Substantia nigra (tissue), 51 donors: ENCODE measurements at places on chromosomes 11 and 22.
A peak's percentile ranks its signal among the peaks of the same experiment; 100 is the strongest.

GRCh38 chr11:19739872-19740271 lies 27.2 kb downstream of the NAV2 start:
- peak; percentile 45 for DNase-seq

- peak; percentile 1 for DNase-seq
These were observed 1.1 kb upstream of the SLC35F2 start for GRCh38 chr11:107859459-107860239.

DNA sequence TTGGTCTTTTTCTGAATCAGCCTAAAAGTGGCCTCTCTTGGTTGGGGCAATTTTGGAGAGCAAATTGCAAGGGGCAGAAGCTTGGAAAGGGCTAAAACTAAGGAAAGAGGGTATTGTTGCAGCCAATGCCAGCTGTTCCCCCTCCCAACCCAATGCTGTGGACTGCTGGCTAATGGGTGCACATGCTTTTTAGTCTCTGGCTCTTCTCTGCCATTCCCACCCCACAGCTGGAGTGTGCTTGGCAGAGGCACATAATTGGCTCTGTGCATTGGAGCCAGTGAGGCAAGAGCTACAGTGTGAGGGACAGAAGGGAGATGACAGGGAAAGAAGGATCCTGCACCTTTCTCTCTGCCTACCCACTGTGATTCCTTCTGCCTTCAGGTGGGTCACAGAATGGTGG lies 140.0 kb downstream of the NECTIN1 start:
- peak; percentile 48 for DNase-seq

DNA sequence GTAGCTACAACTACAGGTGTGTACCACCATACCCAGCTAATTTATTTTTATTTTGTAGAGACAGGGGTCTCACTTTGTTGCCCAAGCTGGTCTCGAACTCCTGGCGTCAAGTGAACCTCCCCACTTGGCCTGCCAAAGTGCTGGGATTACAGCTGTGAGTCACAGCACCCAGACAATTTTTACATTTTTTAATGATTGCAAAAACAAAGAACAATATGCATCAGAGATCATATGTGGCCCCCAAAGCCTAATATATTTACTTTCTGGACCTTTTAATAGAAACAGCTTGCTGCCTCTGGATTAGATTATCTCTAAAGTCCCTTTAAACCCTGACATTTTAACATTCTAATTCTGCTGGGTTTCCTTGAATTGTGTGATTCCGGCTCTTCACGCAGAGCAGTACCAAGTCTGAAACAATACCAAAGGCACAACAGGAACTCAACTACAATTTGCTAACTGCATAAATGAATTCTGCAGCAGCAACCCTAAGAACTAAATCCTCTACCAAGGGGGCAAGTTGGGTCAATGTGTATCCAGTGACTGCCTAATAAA lies 25.0 kb downstream of the RAB30 start:
- DNase-seq: no peak

DNA sequence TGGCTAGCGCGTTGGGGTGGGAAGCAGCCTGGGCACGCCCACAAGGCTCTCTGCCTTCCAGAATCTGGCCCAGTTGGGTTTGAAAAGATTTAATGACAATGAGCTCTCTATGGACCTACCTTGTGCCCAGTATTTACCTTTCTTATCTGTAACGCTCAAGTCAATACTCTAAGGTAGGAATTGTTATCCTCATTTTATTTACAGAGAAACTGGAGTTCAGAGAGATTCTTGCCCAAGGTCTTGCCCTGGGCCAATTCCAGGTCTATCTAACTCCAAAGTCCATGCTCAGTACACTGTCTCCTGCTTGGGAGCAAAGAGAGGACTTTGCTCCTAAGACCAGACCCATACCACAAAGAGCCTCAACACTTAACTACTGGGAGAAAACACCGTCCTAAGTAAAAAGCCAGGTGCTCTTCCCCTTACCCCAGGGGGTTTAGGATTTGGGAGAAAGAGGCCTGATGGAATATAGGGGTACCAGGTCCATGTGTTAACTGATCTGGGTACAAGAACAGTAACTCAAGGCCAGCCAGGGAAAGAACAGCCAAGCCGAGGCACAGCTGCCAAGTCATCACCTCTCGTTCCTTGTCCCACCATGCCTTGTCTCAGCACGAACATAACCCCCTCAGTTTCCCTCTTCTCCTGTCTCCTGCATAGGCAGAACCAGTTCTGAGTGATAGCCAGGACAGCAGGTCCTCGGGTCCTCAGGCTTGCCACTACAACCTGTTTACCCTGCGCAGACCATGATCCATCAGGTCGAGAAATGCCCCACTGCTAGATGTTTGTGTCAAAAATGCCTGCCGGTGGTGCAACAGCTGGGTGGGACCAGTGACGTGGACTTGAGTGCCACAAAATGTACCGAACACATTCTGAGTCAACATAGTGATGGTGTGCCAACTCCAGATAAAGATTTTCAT lies 14.6 kb downstream of the APOA4 start:
- DNase-seq: no peak

DNA sequence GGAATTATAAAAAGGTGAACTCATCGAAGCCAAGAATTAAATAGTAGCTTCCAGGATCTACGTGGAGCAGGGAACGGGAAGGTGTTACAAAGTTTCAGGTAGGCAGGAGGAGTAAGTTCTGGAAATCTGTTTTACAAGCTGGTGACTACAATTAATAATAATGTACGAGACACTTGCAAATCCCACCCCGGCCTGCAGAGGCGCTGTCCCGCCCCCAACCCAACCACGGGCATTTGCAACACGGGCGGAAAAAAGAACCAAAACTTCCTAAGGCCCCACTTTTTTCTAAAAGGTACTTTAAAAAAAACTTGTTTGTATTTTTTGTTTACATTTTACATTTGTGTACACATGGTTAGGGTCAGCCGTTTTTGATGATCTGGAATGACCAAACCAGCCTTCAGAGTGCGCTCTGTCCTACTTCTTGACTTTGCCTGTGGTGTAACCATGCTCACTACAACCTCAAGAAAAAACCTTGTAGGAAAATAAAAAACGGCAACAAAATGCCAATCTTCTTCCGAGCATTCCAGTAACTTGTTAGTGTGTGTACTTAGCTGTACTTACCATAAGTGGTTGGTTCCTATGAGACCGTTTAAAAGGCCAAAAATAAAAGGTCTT lies 449.6 kb upstream of the B3GAT1 start:
- no peak for DNase-seq

DNA sequence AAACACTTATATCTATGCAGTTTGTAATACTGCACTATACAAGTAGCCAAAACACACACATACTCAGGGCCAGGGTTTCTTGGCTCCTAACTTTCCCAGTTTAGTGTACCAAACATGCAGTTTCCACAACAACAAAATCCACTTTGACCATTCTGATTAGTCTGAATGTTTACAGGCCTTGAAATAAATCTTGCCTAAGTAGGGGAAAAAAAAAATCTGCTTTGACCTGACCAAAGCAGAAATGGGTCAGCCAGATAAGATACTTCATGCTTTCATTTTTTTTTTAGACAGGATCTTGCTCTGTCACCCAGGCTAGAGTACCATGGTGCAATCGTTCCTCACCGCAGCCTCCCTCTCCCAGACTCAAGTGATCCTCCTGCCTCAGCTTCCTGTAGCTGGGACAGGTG lies 10.1 kb downstream of the PRR14L start:
- DNase-seq: no peak

DNA sequence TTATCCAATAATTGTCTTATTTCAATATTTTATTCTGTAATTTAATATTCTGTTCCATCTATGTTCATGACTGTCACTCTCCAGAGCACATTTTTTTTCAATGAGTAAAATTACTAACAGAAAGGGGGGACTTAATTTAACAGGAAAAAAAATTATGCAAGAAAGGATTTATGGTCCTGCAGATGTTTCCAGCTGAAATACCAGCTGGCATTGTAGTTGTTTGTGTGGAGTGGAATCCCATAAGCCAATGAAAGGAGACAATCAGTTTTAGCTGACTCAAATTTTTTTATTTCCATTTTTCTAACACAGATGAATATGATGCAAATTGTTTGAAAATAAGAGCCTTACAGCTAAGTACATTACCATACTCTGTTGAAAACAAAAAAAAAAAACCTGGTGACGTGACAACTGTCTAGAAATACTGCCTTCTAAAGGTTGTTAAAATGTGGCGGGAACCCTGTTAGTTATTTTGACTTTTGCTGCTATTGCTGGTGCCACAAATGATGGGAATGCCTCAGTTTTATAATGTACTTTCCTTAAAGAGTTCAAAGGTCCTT lies 389.1 kb downstream of the ETS1 start:
- no peak for DNase-seq

DNA sequence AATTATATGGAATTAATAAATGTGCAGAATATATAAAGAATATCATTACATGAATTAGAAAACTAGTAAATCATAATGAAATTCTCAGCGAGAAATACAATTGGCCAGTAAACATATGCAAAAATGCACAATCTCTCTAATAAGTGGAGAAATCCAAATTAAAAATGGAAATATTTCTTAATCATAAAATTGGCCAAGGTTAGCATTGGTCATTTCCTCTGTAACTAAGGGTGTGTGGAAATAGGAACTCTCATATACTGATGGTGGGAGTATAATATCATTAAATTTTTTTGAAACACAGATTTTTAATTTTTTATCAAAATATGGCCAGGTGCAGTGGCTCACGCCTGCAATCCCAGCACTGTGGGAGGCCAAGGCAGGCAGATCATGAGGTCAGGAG lies 7.6 kb upstream of the ZNF74 start:
- DNase-seq: no peak

- DNase-seq: no peak
These were observed 939 bp upstream of the SH3BP1 start for GRCh38 chr22:37638391-37639069.

- no peak for DNase-seq
These were observed 35.0 kb upstream of the OR9G4 start for GRCh38 chr11:56783448-56784041.

GRCh38 chr11:41878095-41878494 lies 418.6 kb upstream of the LRRC4C start:
- no peak for DNase-seq

DNA sequence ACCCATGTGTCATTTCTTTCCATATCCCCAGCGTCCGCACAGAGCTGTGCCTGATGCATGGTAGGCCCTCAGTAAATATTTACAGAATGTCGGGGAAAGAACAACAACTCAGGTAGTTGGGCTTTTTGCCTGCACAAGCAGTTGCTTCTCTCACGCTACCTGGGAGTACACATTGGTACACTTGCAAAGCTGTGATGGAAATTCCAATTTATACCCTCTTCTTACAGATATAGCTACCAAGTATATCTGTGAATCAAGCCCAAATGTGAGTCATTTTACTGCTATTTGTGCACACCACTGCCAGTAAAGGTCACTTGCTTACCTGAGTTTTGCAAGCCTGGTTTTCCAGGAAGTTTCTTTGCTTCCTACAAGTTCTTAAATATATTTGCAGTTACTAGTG lies 333.0 kb upstream of the NARS2 start:
- DNase-seq: no peak

DNA sequence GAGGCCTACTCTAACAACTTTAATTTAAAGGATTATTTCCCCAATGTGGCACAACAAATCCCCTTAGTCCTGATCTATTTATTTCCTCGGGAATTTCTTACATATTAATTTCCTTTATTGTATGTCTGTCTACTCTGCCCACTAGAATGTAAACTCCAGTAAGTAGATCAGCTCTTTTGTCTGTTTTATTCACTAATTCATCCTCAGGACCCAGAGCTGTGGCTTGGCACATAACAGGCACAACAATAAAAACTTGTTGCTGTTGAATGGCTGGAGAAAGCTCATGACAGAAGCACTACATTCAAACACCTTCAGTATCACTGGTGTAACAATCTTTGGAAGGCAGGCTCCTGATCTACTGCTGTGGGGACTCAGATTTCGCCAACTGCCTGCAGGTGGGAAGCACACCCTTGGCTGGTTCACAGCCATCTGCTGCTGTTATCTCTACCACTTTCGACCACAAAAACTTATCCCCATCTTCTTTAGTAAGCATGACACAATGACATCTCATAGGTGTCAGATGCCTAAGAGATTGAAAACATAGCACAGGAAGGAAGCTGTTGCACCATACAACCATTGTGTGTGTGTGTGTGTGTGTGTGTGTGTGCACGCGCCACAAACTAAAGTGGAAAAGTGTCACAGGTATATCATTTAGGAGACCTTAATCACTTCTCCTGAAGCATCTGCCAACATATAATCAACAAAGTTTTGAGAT lies 11.9 kb downstream of the HIRA start:
- DNase-seq: no peak

DNA sequence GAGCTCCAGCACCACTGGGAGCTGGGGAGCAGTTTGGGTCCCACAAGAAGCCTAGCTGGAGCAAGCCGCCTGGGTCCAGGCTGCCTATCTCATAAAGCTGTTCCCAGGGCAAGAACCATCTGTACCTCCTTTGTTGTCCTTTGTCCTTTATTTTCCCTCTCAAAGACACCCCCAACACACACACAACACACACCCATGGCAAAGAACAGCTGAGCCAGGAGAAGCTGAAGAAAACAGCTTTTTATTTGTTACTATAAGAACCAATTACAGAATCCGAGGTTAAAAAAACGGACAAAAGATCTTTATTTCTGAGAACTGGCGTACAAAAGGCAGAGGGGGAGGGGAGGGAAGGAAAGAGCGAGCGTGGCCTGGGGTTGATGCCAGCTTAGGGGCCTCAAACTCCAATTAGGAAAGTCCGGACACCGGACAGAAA lies 1.7 kb upstream of the TUT1 start:
- peak; percentile 55 for DNase-seq

DNA sequence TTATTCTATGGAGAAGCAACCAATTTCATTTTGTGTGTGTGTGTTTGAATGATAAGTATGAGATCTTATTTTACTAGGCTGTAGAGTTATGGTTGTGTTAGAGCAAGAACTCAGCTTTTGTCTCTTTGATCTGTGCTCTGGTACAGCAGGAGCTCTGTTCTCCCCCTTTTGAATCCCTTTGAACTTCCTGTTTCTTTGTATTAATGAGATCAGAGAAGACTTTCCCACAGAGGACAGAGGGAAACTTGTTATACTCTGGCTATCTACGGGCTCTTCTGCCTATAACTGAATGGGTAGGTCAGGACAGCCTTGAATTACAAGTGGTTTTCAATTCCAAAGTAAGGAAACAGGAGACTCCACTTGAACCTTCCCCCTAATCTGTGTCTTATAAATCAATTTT lies 1015.0 kb upstream of the RAG2 start:
- DNase-seq: no peak

DNA sequence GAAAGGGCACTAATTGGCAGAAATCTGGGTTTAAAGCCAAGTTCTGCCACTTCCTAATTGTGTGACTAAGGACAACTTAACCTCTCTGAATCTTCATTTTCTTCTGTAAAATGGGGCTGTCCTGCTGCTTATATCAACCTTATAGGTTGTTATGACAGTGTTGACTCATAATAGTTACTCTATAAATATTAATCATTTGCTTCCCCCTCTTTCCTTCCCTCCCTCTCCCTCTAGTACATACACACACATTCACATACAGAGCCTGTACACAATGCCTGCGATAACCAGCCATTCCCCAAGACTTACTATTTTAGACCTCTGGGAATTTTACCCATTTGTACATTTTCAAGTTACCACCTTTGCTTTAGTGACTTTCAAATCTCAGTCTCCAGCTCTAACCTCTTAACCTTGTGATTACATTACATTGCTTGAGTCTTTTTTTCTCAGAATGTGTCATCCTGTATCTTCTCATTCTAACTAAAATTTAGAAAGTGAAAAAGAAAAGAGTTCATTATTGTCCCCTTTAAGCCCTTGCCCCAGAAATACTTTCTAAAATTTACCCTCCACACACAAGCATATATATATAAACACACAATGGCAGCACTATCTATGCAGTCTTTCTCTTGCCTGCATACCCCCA lies 31.9 kb downstream of the GDPD4 start:
- no peak for DNase-seq
